Right renal cortex interstitium (tissue), 3 donors: ENCODE measurements at places on chromosomes 7 and 10. TPM values are rescaled to one million over a fixed set of nuclear protein-coding genes. Genes with fewer than 3 reads are reported as not detected.

Gene C7orf57
- 0.67 TPM for polyA plus RNA-seq

DNA sequence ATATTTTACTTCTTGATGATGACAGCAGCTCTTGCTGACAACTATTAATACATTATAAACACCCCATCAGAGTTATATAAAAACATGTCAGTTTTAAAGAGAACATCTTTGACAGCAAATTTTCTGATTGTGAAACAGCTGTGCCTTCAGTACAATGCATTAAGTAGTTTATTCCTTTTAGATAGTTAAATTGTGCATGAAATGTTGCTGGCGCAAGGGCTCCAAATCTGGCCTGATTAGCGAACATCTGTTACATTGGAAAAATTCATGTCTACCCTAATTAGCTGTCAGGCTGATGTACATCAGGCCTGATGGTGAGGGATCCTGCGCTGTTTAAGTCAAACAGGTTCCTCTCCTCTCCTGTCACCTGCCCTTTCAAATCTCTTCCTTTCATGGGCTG is 171.9 kb upstream of the SP8 start:
- DNase-seq, result no peak

DNA sequence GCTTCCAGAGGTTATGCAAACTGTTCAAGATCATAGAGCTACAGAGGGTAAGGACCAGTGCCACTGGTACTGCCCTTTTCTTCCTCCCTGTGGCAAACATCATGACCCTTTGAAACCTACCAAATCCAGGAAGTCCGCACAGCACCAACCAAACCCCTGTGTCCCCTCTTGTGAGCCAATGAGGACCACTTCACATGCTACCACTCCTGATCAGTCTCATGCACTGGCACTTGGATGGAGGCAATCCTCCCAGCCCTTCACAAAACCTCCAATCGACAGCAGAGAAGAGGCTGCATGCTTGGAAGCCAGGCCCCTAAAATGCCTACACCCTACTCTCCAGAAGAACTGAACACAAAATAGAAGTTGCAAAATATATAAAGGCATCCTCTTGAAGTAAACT is 248.0 kb downstream of the TNS3 start:
- no peak for DNase-seq

DNA sequence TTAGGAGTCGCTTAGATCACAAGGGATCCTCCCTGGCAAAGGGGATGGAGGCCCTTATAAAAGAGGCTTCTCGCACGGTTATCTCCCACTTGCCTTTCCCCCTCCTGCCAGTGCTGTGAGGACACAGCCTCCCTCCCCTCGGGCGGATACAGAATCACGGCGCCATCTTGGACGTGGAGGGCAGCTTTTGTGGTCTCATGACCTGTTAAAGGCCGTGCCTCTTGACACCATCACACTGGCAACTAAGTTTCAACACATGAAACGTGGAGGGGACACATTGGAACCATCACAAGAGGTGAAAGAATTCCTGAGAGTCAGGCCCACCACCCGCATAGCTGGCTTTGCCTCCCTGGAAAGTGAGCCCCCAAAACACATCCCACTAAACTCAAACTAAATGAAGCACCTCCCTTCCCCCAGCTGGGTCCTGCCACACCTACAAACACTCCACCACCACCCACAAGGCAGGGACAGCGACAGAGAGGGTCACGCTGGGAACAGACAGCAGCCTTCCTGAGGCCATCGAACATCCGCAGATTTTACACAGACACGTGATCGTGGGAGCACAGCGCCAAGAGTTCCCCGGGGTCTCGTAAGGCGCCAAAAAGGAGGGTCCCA is 110.6 kb downstream of the TCERG1L start:
- DNase-seq, result no peak

DNA sequence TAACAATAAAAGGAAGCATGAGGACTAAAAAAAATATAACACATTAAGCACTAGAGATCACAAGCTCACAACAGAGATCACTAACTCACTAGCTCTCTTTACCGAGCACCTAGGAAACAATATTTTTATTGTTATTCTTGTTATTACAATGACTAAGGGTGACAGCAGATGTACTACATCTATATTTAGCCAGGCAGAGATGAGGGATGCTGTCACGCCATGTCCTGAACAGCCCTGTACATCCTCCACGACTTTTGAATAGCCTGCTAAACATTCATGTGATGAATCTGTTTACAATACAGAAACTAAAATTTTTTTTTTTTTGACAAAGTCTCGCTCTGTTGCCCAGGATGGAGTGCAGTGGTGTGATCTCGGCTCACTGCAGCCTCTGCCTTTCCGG is 22.7 kb downstream of the FAM133B start:
- no peak for DNase-seq
